ENCODE measurements at places on chromosomes 7 and 10. TPM values are rescaled to one million over a fixed set of nuclear protein-coding genes. Genes with fewer than 3 reads are reported as not detected.

SLC16A12 gene
- total RNA-seq = 1.3 TPM

EXOC4 gene
- total RNA-seq = 32.5 TPM

DNA sequence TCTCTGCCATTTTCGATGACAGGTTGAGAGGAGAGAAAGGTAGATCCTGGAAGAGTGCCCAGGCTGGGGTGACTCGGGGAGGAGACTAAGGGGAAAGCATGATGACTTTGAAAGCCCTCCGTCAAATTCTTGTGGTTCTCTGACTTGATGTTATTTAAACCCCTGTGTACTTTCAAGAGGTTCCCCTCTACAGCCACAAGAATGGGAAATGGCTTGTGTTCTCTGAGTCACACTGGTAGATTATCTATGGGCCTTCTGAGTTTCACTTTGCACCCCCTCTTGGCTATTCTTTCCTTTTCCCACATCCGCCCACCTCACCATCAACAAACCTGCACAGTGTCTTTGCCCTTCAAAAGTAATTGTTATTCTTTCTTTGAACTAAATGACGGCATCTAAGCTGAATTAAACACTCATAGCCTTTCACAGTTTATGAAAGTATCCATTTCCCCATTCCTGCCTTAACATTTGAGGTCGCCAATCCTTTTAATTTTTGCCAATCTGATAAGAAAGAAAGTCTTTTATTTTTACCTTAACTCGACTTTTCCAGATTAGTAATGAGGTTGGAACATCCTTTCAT lies 24.1 kb downstream of the PRF1 start:
- no peak for DNase-seq

DNA sequence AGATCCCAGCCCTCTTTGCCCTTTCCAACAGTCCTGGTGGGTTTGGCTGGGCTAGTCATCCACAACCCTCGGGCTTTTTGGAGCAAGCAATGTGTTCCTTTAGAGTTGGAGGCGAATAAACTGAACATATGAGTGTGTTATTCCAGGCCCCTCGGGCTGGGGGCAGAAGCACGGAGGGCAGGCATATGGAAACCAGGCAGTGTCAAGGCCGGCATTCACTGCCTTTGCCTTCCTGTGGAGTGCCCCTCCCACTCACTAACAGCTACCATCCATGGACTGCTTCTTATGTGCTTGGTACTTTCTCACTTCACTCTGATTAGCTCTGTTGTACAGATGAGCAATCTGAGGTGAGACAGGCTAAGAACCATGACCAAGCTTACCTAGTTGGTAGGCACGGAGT lies 53.9 kb upstream of the EFCAB10 start:
- DNase-seq = no peak

GRCh38 chr10:61487506-61487905 lies 34.3 kb upstream of the TMEM26 start:
- no peak for DNase-seq

GRCh38 chr10:451021-451471 lies 238.4 kb downstream of the DIP2C start:
- DNase-seq = no peak

GRCh38 chr7:27173956-27174873 lies at the start of gene HOXA10:
TSS of gene HOXA10 (minus strand) at chr7:27174320. CDS start at chr7:27174306, 14 bp downstream.
- DNase-seq = no peak

GRCh38 chr7:143205560-143206293 lies 16.1 kb upstream of the TAS2R40 start:
- no peak for DNase-seq

GRCh38 chr7:99679032-99679399 lies 780 bp downstream of the CYP3A5 start:
- DNase-seq = no peak
